ENCODE measurements at places on chromosomes 13 and 19. TPM values are rescaled to one million over a fixed set of nuclear protein-coding genes. Genes with fewer than 3 reads are reported as not detected.
A peak's percentile ranks its signal among the peaks of the same experiment; 100 is the strongest.

DNA sequence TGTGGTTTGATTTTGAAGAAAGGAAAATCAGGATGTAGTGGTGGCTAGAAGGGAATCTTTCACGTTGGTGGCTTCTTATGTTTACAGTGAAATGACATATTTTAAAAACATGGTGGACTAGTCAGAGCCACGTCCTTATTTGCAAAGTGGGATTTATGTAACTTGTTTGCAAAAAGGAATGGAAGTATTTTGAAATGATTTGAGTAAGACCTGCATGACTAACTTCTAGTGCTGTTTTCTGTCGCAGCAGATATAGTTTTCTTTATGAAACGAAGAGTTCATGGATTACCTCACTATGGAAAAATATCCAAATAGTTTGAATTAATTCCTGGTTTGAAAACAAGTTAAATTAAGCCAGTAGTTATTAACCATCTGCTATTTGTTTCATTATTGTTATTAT is 476.5 kb downstream of the MYO16 start:
- no peak overlapping the region for H3K4me3 ChIP-seq
- no peaks in the 10 kb centered on the region for H3K4me1 ChIP-seq
- no peaks in the 10 kb centered on the region for H3K27me3 ChIP-seq
- no peak for DNase-seq
- H3K27ac ChIP-seq: no peak overlapping the region

- DNase-seq: no peak
- no peaks in the 10 kb centered on the region for H3K36me3 ChIP-seq
- no peaks in the 10 kb centered on the region for H3K27me3 ChIP-seq
Observed at GRCh38 chr19:28126135-28126898, 1086.6 kb downstream of the UQCRFS1 start.

DNA sequence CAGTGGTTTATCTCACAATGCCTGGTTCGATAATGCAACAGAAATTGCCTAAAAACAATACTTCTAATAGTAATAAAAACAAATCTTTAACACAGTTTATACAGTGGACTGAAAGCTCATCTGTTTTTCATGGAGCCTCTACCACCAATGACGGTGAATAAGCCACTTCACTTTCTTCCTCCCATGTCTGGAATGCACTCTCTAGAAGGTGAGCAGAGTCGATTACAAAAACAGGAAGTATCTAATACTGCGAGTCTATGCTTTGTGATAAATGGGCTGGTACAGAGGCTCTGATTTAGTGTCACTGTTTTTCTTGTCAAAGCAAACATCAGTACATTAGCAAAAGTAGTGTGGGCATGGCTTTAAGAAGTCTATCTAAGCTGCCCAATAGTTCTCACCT is 1348.6 kb upstream of the SLC10A2 start:
- no peaks in the 10 kb centered on the region for H3K27me3 ChIP-seq
- H3K4me1 ChIP-seq: no peaks in the 10 kb centered on the region
- DNase-seq: no peak
- no peaks in the 10 kb centered on the region for H3K36me3 ChIP-seq
- H3K4me3 ChIP-seq: no peak overlapping the region
- no peak overlapping the region for H3K27ac ChIP-seq

DNA sequence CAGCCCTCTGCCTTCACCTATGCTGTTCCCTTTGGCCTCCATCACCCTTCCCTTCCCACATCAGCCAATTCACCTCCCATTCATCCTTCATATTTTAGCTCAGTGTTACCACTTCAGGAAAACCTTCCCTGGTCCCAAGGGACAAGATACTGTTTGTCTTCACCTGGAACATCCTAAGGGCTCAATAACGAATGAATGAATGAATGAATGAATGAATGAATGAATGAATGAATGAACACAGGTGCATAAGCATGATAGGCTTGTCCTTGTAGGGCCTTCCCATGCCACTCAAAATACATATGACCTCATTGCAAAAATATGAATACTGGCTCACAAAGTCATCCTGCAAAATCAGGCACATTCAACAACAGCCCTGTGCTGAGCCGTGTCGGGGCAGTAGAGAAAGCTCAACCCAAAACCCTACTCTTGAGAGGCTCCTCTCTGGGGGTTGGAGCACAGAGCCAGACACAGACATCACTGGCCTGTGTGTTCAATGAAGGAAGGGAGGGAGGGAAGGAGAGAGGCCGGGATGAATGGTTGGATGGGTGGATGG is 33.7 kb upstream of the TPM4 start:
- no peaks in the 10 kb centered on the region for H3K4me1 ChIP-seq
- H3K36me3 ChIP-seq: no peaks in the 10 kb centered on the region
- H3K27ac ChIP-seq: no peak overlapping the region
- no peak for DNase-seq

GRCh38 chr19:1882786-1883692 is 2.3 kb downstream of the ABHD17A start:
- no peaks in the 10 kb centered on the region for H3K4me1 ChIP-seq
- no peaks in the 10 kb centered on the region for H3K27me3 ChIP-seq
- no peak overlapping the region for H3K4me3 ChIP-seq
- H3K36me3 ChIP-seq: no peaks in the 10 kb centered on the region
- no peak for DNase-seq
- peak overlapping the region; percentile 10 for H3K27ac ChIP-seq

DNA sequence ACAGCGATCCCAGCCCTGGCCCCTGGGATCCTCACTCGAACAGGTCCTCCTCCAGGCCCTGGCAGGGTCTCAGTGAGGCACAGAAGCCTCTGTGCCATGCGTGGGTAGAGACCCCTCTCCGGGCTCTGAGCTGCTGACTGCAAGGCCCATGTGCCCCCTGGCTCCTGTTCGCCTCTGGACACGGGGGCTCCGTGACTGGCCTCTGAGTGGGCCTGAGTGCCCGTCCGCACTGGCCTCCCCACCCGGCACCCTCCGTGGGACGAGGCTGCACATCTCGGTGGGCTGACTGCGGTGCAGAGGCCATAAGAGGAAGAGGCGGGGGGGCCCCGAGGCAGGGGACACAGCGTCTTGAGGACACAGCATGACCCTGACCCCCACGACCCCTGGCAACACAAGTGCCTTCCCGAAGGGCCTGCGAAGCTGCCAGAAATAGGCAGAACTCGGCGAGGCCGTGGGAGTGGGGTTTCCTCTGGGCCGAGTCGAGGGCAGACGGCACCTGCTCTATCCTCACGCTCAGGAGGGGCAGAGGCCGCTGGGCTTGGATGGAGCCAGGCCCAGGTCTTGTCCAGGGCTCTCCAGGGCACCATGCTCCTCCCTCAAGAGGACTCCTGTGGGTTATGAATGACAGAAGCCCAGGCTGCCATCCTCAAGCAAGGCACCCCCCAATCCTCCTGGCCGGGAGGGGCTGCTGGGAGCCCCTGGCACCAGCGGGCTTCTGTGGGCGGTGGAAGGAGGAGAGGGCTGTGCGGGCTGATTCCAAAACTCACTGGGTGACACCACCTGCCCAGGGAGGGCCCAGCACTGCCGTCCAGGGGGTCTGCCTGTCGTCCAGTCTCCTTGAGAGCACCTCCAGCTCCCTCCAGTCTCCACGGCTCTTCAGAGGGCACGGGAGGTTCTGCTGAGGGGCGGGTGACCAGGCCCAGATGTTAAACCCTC is 52.6 kb downstream of the RASA3 start:
- H3K36me3 ChIP-seq: no peaks in the 10 kb centered on the region

GRCh38 chr19:2436926-2437325 is 9.5 kb upstream of the TIMM13 start:
- no peak for DNase-seq
- H3K4me3 ChIP-seq: no peak overlapping the region
- H3K27me3 ChIP-seq: no peaks in the 10 kb centered on the region

The RHPN2 gene
- 3.2 TPM for total RNA-seq

The TMPRSS9 gene
- not detected for total RNA-seq

Data from uterus (tissue), 4 donors.